Occipital lobe (tissue), 3 donors: ENCODE measurements at places on chromosomes 6 and 20. TPM values are rescaled to one million over a fixed set of nuclear protein-coding genes. Genes with fewer than 3 reads are reported as not detected.

The RAB5IF gene
- total RNA-seq, result 25.0 TPM

The SLC16A10 gene
- 13.6 TPM for total RNA-seq

The CENPQ gene
- 5.6 TPM for total RNA-seq

The DEFB127 gene
- total RNA-seq, result not detected

The GPR63 gene
- total RNA-seq, result 27.9 TPM

The ARMH2 gene
- not detected for total RNA-seq

The GSTA3 gene
- not detected for total RNA-seq

The NOTCH4 gene
- total RNA-seq, result 5.0 TPM

The OR2B6 gene
- total RNA-seq, result not detected

The MAP3K4 gene
- 45.7 TPM for total RNA-seq

The CLPSL2 gene
- not detected for total RNA-seq
